H4 (cell line): ENCODE measurements at places on chromosomes 11 and 22. TPM values are rescaled to one million over a fixed set of nuclear protein-coding genes. Genes with fewer than 3 reads are reported as not detected.

- no peak for DNase-seq
Measured at GRCh38 chr11:79264284-79264683, 176.5 kb downstream of the TENM4 start.

GRCh38 chr22:39815932-39816331 is 77.6 kb downstream of the ENTHD1 start:
- no peak for DNase-seq

GRCh38 chr11:128917144-128917724 is 25.4 kb downstream of the TP53AIP1 start:
- no peak for DNase-seq

DNA sequence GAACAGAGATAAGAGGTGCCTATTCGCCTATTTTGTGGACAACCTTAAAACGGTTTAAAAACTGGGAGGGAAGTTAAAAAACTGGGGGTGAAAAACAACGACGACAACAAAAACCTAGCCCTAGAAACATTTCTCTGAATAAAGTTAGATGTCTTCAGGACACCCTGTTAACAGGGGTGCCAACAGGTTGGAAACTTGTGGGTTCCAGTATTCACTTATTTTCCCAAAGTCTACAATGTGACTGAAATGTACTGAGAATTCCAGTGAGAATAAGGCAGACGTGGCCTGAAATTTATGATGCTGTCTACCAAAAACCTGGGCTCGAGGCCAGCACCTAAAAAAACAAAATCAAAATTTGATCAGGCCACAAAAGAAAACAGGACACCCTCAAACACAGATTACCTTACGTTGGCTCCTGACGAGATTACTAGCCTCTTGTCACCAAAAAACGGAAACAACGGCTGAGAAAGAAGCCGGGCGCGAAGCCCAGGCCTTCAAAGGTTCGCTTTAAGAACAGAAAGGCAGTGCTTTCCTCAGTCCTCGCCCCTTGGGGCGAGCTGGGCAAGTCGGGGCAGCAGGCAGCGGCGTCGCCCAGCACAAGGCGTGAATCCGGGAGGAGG is 906 bp downstream of the CCDC90B start:
- DNase-seq = no peak

DNA sequence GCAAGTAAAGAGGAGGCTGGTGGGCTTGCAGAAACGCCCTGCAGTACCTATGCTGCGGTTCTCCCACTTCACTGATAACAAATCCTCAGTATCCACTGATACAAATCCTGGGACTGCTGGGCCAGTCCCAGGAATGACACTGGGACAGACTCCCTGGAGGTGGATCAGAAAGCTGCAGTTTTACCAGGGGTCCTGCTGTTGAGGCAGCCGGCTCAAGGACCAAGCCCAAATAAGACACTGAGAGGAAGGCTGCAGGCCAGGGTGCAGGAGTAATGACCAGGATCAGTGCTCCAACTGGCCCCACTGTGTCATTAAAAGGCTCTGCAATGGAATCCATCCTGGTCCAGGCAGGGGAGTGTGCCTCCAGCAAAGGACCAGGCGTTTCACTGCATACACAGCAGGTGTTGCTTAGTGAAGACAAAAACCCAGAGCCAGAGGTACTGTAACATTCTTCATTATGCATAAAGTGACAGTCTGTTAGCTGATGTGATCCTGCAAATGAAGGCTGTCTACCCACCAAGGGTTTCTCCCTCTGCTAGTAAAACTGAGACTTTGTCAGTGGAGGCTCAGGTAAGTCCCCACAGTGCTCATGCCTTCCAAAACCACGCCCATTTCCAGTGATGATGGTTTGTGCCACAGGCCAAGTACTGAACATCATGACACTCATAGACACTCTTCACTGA is 1.4 kb upstream of the C22orf39 start:
- no peak for DNase-seq

- no peak for DNase-seq
Measured at GRCh38 chr11:44320289-44320973, 10.5 kb upstream of the ALX4 start.

DNA sequence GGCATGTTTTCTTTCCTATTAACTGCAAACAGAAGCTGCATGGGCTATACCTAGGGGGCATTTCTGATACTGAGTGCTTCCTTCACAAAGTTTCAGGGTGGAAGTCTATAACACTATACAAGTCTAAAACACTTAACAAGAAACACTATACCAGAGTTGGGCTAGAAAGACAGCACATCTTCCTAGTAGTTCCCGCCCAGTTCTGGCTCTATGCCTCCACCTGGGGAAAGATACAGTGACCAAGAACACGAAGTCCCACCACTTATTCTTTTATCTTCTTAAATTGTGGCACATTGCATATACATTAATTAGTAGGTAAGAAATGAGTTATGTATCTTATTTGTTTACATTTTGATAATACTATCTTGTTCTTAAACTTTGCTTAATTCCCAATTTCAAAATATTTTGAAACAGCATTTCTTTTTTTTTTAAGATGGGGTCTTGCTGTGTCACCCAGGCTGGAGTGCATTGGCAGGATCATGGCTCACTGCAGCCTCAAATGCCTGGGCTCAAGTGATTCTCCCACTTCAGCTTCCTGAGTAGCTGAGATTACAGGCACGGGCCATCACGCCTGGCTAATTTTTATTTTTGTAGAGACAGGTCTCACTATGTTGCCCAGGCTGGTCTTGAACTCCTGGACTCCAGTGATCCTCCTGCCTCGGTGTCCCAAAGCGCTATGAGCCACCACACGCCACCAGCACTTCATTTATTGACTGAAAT is 18.2 kb upstream of the NDUFC2 start:
- no peak for DNase-seq

- DNase-seq = no peak
Measured at GRCh38 chr11:73205661-73206343, 12.3 kb upstream of the P2RY2 start.

- DNase-seq = peak; percentile 44
Measured at GRCh38 chr11:133947321-133947756, 9.4 kb downstream of the IGSF9B start.

DNA sequence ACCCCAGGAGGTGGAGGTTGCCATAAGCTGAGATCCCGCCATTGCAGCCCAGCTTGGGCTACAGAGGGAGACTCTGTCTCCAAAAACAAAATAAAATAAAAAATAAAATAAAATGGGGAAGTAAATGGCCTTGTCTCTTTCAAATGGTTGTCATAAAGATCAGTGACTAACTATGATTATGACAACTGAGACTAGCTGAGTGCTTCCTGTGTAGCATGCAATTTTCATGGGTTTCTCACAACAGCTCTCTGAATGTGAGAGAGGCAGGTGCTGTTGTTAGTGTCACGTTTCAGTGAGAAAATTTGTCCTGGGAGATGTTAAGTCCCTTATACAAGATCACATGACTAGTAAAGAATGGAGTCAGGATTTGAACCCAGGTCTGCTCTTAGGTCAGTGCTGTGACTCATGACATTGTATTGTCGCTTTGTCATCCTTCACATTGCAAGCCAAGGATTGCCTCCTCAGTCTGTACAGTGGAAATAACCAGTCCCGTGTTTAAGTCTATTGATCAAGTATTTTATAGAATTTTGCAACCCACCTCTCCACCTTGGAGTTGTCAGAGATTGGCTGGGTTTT is 163.3 kb upstream of the CCDC90B start:
- DNase-seq = no peak

DNA sequence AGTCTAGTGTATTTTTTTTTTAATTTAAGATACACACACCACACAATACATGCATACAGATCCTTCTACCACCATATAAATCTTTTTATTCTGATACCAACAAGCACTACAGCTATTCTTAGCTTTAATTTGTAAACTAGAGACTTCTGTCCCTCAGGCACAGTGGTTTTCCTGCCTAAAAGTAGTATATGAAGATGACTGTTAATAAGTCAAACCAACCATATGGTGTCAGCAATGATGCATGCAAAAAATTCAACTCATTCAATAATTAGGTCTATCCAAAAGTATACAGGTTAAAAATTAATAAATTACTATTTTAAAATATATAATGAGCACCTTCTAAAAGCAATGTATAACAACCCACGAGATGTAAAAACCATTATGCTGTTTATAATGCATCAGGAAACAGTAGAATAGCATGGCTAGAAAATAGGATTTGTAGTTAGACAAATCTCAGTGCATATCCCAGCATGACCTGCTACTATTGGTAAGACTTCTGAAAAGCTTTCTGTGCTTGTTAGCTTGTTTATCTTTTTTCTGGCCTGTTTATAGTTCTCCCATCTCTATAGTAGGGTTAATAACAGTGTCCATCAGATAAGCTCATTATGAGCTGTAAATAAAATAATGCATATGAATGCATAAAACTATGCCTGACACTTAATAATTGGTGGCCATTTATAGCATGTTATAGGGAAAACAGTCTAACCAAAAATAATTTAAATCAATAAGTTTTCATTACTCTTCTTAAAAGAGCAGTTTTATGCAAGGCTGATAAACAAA is 10.2 kb downstream of the RAB38 start:
- DNase-seq = no peak

- DNase-seq = peak; percentile 30
Measured at GRCh38 chr11:111561791-111562325, 21.3 kb downstream of the LAYN start.

DNA sequence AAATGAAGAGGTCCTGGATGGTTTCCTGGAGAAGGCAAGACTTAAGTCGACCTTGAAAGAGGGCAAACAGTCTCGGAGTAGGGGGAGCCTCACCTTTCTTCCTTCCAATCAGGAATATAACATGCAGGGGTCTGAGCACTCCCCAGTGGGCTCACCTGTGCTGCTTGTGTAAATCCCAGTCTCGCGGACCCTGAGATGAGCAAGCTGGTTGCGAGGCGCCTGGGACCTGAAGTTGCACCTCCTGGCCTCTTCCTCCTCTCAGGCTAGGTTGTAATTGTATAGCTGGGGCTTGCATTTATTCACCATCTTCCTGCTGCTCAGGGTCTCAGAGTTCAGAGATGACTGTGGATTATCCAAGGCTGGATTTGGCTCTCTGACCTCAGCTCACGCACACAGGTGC is 7.5 kb upstream of the WBP2NL start:
- no peak for DNase-seq

DNA sequence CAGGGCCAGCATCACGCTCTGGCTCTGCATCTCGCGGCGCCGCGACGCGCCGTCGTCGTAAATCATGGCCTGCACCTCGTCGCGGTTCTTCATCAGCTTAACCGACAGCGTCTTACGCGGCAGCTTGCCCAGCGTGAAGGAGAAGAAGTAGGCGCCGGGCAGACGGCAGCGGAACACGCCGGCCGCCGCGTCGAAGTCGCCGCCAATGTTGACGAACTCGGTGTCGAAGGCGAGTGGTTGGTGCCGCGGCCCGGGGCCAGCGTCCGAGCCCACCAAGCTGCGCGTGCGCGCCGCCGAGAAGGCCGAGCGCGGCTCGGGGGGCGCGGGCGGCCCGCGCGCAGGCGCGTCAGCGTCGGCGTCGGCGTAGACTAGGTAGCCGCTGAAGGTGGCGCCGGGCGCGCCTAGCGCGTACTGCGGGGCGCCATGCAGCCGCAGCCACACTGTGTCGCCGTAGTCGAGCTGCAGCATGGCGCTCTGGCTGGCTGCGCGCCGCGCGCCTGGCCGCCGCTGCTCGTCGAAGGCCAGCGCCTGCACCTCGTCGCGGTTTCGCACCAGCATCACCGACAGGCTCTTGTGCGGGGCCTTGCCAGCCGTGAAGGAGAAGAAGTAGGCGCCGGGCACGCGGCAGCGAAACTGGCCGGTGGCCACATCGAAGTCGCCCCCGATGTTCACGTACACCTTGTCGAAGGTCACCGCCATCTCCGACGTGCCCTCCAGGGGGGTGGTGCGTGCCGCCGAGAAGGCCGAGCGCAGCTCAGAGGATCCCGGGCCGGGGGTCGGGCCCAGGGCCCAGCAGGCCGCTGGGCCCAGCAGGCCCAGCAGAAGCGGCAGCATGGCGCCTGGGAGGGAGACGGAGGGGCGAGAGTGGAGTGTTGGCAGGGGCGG is 3.7 kb downstream of the FAM180B start:
- no peak for DNase-seq

GRCh38 chr11:44548032-44548695 is 17.3 kb upstream of the CD82 start:
- no peak for DNase-seq

- peak; percentile 69 for DNase-seq
Measured at GRCh38 chr11:44559207-44559939, 6.1 kb upstream of the CD82 start.

DNA sequence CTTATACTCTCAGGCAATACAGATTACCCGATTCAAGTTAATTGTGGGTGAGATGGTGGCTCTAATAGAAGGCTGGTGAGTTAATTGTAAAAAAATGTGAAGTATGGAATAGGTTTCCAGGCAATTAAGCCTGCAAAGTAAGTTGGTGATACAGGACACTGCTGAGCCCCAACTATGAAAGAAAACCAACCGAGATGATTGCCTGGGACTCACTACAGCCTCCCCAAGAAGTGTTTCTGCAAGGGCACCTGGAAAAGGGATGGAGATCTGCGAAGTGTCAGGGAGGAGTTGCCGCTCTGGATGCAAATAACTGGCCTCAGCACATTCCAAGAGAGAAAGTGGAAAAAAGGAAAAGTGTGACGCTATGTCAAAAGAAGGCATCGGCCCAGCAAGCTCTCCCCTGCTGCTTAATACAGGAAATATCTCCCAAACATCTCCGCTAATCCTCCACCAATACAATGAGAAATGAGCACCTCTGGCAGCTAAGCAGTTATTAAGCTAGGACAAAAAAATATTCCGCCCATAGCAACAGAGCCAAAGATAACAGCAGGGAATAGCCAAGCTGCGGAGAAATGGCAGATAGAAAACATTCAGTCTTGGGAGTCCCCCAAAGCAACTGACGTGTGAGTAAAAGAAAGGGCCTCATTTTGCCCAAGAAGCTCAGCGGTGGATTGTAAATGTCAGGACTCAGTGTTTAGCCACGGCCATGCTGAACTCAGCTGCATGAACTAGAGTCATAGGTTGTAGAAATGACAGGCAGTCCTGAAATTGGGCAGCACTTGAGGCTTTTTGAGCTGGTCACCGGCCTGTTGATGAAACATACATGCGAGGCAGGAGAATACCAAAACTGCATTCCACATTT is 133.7 kb downstream of the SNX19 start:
- DNase-seq = no peak

DNA sequence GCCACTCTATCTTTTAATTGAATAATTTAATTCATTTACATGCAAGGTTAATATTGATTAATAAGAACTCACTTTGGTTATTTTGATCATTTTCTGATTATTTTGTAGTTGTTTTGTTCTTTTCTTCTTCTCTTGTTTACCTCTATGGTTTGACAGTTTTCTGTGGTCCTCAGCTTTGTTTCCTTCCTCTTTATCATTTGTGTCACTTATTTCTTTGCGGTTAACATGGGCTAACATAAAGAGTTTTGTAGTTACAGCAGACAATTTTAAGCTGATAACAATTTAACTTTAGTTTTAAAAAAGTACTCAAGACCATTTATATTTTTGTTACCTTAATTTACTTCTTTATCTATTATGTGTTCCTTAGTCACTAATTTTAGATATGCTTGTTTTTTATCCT is 1032.8 kb upstream of the RAG2 start:
- DNase-seq = no peak

C1QTNF4 gene
- total RNA-seq = not detected in 2 replicates

ANO1 gene
- 0.37 TPM in 1 of 2 replicates, not detected in the other for total RNA-seq

PKNOX2 gene
- total RNA-seq = 0.04 and 0.10 TPM in 2 replicates

CCND1 gene
- 67.5 and 80.4 TPM in 2 replicates for total RNA-seq

GLYAT gene
- total RNA-seq = not detected in 2 replicates

AMPD3 gene
- total RNA-seq = 1.6 and 1.9 TPM in 2 replicates

C11orf16 gene
- not detected in 2 replicates for total RNA-seq

TKFC gene
- 15.1 and 17.0 TPM in 2 replicates for total RNA-seq

MAPK8IP2 gene
- 0.29 and 0.41 TPM in 2 replicates for total RNA-seq

GAS2 gene
- total RNA-seq = 4.4 and 7.6 TPM in 2 replicates

OR51G1 gene
- not detected in 2 replicates for total RNA-seq

ESAM gene
- 0.33 TPM in 1 of 2 replicates, not detected in the other for total RNA-seq
